ENCODE measurements at places on chromosomes 6 and 20.

DNA sequence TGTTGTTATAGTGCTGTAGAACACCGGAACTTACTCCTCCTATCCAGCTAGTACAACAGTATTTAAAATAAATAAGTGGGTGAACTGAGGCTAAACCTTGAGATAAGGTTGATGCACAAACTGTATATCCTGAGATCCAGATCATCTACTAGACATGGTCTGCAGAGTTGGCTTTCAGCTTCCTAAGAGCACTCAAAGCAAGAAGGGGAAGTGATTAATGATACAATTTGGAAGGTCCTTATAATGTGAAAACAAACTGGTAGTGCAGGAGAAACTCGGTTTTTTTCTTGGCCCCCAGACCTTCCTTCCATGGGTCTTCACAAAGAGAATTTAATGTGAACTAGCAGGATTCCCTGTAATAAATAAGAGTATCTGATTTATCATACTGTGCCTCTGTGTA is 27.4 kb upstream of the RREB1 start:
- no peak for DNase-seq

DNA sequence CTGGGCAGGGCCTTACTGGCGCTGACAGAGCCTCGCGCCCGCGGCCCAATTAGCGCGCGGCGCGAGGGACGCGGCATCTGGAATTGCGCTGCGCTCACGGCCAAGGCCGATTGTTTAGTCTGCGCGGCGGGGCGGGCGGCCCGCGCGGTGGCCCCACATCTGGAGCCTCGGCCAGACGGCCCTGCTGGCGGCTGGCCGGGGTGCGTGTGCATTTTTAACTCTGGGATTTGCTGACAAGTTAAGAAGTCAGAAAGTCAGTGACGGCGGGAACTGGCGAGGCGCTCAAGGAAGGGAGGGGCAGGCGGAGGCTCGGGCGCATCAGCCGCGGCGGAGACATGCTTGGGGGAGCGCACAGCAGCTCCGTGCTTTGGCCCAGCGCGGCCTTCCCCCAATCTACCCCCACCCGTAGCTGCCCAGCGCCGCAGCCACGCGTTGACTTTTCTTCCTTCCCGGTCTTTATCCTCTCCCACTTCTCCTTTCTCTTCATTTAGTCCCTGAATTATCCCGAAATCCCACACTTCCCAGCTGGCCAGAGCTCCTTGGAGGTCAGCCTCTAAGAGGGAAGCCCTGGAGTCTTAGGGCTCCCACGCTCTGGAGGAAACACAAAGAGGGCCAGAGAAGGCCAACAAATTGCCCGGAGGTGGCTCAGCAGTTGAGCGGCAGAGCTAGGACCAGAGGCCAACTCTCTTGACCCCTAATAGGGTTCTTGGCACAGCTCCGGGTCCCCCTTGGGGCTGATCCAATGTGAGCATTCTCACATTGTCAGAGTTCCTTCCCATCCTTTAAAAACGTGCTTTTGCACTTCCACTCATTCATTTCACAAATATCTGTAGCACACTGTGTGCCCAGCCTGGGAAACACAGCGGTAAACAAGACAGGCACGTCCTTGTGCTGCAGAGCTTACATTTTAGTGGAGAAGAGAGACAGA is 40.8 kb upstream of the FOXP4 start:
- DNase-seq = no peak

DNA sequence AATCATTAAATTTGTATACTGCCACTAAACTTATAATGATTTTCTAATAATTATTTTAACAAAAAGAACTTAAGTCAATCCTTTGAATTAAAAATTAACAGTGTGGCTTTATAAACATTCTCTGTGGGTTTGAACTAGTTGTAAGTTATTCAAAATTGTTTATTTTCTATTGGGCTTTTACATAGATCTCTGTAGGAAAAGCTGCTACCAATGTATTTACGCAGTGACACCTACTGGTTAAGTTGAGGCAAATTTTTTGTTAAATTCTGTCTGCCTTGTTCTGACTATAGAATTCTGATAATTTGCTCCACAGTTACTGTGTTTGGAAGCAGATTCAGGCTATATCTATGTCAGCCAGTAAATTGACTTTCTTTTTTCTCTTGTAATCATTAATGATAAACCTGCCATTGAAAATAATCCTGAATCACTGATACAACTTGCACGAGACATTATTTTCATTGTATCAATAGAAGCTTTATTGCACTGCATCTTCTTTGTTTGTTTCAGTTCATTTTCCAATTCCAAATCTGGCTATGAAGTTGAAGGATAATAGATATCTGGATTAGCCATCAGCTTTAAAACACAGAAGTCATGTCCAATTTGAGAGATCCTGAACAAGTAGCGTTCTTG is 66.0 kb upstream of the UTRN start:
- no peak for DNase-seq

DNA sequence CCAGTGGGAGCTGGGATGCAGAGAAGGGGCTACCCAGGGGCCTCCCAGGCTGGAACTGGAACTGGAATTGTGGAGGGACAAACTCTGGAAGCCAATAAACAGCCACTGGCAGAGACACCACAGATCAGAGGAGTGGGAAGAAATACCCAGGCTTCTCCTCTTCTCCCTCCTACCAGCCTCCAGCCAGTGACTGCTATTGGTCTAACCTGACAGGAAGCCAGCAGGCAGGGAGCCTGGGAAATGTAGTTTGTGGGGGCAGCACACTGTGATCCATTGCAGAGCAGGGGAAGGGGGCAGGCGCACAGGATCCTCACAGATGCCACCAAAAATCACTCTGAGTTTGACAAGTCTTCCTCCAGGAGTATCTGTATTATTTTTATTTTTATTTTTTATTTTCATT is 12.1 kb upstream of the MLN start:
- peak; percentile 21 for DNase-seq

GRCh38 chr20:20002101-20002998 is 14.8 kb upstream of the NAA20 start:
- no peak for DNase-seq

- DNase-seq = no peak
Observed at GRCh38 chr6:147255948-147256674, 51.9 kb downstream of the STXBP5 start.

- DNase-seq = no peak
Observed at GRCh38 chr20:10949930-10950783, 276.4 kb upstream of the JAG1 start.

- DNase-seq = no peak
Observed at GRCh38 chr6:108565091-108565766, 4.5 kb downstream of the FOXO3 start.

DNA sequence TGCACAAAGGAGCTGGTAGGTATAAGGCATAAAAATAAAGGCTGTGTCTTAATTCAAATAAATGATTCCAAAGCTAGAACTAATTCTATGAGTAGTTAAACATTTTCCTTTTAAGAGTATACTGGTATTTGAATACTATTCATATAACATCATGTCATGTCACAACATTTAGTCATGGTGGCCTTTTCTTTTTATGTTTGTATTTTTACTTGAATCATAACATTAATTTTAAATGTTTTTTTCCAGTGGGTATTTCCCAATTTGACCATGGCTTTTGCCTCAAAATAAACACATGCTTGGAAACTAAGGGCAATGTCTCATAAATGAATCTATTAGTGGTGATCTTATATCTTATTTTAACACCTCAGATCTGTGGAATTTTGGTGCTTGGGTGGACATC is 177.1 kb downstream of the CD109 start:
- DNase-seq = no peak

DNA sequence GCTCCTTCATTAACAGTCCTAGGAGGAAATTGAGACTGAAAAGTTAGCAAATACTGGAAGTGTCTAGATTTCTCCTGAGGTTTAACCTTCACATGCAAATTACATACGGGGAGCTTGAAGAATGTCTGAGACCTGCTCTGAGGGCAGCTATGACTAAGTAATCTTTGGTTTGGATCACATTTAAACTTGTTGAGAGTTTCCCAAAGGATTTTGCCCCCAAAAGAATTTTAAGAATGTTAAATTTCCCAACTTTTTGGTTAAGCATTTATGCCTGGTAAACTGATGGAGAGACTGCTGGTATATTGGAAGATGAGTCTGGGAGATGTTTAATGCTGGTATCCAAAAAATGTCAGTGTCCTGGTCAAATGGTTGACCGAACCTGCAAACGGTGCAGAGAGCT is 97.0 kb downstream of the RREB1 start:
- DNase-seq = no peak

GRCh38 chr6:118781897-118782296 is 112.1 kb upstream of the ASF1A start:
- no peak for DNase-seq

GRCh38 chr6:129786548-129786947 is 74.6 kb downstream of the TMEM244 start:
- no peak for DNase-seq

- DNase-seq = no peak
Observed at GRCh38 chr6:159977255-159977903, 8.5 kb downstream of the IGF2R start.

DNA sequence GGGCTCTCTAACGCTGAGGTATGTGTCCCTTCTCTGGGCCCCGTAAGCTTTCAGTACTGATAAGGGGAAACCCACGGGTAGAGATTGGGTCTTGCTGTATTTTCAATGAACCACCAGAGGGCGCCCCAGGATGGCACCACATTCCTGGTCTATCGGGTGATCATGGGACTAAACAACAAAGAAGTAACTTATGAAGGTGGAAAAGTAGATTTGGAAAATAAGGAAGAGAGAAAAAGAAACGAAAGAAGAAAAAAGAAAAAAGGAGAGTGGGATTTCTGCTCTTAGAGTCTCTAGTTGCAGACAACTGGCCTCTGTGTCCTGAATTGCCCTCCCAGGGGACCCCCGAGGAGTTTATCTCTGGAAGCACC is 93.8 kb downstream of the GMPR start:
- peak; percentile 53 for DNase-seq

DNA sequence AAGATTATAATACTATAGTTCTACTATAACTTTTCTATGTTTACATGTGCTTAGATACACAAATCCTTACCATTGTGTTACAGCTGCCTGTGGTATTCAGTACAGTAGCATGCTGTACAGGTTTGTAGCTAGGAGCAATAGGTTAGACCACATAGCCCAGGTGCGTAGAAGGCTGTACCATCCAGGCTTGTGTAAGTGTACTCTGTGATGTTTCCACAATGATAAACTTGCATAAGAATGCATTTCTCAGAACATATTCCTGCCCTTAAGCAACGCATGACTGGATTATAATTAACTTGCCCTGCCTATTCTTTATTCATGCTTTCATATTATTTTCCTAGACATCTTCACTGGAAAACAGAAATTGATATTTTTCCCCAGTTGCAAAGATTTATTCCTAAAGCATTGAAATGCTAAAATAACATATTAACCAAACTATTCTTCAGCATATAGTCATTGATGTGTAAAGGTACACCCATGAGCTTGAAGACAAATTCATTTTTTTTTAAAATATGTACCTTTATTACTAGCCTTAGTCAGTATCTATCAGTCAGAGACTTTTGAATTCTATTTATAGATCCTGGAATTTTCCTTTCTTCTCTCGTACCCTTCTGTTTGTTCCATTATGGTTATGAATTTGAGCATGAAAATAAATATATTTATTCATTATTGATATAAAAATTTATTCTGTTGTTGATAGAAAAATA is 7.2 kb upstream of the CTAGE9 start:
- no peak for DNase-seq

DNA sequence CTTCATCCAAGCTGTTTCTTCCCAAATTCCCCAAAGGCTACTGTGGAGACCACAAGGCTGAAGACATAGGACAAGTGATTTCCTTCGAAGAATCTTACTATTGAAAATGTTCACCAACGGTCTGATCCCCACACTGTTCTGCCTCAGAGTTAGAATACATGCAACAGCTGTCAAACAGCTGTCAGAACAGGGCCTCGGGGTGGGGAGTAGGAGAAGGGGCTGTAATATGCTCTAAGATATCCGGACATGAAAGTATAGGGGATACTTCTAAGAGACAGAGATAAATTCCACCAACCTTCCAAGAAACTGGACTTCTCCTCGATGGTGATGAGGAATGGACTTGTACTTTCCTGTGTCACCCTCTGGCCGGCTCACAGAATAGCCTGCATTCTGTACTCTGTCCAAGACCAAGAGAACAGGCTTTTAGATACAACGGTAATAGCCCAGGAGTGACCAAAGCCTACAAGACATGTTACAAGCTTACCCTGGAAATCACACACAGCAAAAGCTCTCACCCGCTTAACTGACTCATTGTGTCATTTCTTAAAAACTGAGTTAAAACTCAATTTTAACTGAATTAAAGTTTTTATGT is 69.2 kb upstream of the PTGIS start:
- no peak for DNase-seq

DNA sequence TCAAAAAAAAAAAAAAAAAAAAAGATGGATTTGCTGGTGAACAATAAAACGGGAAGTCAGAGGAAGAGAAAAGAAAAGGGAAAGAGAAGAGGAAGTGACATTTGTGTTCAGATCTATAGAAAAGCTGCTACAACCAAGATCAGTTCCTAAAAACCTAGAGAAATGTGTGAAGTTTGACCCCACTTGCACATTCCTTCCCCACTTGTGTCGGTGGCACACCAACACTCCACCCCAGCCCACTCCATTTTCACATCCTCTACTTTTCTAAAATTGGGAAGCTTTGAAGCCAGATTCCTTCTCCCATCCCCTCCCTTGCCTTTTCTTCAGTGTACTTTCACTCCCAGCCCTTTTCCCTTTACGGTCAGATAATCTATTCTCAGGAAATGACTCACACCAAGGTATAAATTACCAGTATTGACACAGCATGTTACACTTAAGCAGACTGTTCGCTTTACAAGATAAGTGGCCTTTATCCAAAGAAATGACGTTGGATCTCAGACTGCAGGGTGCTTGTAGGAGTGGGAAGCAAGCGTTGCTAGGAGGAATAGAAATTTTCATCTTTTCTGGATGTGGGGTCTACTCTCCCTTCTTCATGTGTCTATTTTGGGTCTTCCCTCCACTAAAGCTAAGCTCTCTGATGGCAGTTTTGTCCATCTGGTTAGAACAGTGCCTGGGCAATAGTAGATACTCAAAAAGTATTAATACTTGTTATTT is 92.5 kb upstream of the ADGRF1 start:
- peak; percentile 87 for DNase-seq
